ENCODE measurements at places on chromosomes 13 and 19.
A peak's percentile ranks its signal among the peaks of the same experiment; 100 is the strongest.

DNA sequence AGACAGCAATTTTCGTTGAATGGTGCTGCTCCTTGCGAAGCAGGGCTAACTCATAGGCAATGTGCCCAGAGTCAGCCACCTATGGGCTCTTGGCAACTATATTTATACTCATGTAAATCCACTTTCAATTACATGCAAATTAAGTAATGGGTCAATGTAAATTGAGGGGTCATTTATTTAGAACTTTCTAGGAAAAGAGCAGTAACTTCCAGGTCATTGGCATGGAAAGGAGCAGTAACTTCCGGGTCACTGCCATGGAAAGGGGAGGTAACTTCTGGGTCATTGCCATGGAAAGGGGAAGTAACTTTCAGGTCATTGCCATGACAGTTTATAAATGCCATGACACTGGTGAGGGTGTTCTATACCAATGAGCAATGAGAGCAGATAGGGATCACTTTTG is 11.6 kb downstream of the KLK4 start:
- no peak for DNase-seq

- DNase-seq: no peak
Observed at GRCh38 chr13:91661692-91662490, 263.5 kb downstream of the GPC5 start.

DNA sequence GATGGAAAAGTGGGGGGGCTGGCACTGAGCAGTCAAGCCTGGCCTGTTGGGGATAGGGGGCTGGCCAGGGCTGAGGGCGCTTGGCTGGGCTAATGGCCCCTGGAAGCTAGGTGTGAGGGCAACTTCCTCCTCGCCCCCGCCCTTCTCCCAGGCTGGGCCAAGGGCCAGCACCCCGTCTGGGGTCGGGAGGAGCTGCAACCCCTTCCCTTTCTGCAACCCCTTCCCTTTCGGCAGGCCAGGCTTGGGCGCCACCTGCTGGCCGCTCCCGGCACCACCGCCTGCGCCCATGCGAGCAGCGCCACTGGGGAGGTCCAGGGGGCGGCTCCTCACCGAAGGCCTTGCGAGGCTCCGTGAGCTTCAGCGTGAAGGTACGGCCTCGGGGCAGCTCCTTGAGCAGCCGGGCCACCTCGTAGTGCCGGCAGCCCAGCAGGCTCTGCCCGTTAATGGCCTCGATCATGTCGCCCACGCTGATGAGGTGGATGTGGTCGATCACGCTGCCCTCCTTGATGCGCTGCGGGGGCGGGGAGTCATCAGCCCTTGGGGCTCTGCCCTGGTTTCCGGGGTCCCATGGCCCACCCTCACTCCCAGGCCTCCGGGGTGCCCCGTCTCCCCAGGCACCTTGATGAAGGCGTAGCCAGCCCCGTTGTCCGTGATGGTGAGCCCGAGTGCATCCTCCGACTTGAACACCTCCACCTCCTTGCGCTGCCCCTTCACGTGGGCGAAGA is 5.0 kb upstream of the PTGER1 start:
- peak; percentile 74 for DNase-seq

GRCh38 chr13:112140366-112140765 is 73.4 kb downstream of the SOX1 start:
- no peak for DNase-seq

GRCh38 chr13:99484473-99484872 is 16.8 kb upstream of the TM9SF2 start:
- no peak for DNase-seq

GRCh38 chr19:39372047-39372802 is 18.7 kb downstream of the PAF1 start:
- no peak for DNase-seq

GRCh38 chr19:8215783-8216182 is 6.6 kb downstream of the CERS4 start:
- no peak for DNase-seq

- peak; percentile 86 for DNase-seq
Observed at GRCh38 chr19:49497047-49497788, 984 bp downstream of the RPS11 start.

DNA sequence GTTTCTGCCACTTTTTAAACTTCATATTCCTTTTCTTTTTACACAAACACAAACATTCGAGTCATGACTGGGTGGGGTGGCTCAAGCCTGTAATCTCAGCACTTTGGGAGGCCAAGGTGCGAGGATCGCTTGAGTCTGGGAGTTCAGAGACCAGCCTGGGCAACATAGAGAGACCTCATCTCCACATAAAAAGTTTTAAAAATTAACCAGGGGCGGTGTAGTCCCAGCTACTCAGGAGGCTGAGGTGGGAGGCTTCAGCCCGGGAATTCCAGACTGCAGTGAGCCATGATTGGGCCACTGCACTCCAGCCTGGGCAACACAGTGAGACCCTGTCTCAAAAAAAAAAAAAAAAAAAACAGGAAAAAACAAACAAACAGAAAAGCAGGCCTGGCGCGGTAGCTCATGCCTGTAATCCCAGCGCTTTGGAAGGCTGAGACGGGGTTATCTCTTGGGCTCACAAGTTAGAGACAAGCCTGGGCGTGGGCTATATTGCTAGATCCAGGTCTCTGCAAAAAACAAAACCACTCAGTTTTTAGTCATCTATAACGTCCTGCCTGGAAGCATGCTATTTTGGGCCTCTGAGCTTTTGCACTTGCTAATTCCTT is 583 bp upstream of the BAX start:
- DNase-seq: no peak

GRCh38 chr13:39051157-39051556 is 12.9 kb downstream of the NHLRC3 start:
- DNase-seq: peak; percentile 83

DNA sequence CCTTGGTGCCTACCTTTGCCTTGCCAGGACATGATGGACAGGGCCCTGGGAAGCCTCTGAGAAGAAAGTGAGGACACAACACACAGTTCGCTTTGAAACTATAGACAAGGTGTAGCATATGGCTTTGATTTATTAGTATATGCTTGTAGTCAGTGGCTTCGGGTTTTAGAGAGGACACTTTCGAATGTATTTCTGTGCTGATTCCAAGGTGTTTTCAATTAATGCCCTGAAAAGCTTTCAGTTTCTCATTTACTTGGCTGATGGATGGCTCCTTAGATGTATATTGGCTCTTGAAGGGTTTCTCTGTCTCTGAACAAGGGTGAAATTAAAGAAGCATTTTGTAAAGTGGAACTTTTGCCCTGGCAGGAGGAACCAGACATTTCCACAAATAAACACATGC is 106.9 kb downstream of the POSTN start:
- DNase-seq: no peak

DNA sequence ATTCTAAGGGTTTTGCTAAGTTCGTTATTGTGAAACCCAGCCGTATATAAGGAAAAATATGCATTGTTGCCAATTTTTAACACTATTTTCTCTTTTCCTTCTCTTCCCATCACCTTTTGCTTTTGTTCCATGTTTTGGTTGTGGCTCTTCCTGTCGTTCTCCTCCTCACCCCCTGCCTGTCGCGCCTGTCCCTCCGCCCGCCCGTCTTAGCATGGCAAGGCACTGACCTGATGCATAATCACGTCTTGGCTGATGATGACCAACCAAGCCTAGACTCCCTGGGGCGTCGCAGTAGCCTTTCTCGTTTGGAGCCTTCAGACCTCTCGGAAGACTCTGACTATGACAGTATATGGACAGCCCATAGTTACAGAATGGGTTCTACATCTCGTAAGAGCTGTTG is 28.5 kb upstream of the TEX29 start:
- no peak for DNase-seq

- DNase-seq: peak; percentile 11
Observed at GRCh38 chr13:84705982-84706710, 823.9 kb upstream of the SLITRK1 start.

DNA sequence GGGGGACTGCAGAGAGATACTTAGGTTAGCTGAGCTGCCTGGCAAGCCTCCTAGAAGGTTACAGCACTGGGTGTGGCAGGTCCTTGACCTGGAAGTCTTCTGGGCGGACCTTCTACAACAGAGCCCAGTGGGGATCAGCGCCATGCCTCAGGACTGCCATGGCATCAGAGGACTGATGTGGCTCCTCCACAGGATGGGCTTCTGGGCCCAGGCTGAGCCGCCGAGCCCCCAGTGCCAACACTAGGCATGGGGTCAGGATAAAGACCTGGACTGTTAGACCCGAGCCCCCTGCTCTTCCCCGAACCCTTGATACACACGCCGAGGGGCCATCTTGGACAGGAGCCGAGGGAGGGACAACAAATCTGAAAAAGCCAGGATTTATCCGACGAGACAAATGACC is 64.0 kb upstream of the SOX21 start:
- DNase-seq: no peak

- no peak for DNase-seq
Observed at GRCh38 chr13:81757348-81757970, 1416.5 kb upstream of the SPRY2 start.

DNA sequence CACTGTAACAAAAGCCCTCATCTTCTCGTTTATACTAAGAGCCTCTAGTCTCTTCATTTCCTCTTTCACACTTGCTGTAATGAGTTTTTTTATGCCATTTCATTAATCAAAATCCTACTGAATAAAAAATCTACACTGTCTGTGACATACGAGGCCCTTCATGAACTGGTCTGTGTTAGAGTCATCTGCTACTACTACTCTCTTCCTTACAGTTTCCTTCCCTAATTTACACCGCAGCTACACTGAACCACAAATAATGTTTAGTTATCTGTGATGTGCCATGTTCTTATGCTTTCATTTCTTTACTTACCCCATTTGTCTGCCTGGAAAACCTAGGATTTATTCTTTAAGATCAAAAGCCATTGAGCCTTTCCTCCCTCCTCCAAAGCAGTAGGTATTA is 16.0 kb downstream of the UFM1 start:
- DNase-seq: no peak

Measured in NAMALWA (cell line).